ENCODE measurements at places on chromosomes 2 and 18.

- DNase-seq, result no peak
These were observed 102.3 kb downstream of the TGIF1 start for GRCh38 chr18:3552305-3552704.

- no peak for DNase-seq
These were observed 23.3 kb upstream of the EPAS1 start for GRCh38 chr2:46273919-46274318.

DNA sequence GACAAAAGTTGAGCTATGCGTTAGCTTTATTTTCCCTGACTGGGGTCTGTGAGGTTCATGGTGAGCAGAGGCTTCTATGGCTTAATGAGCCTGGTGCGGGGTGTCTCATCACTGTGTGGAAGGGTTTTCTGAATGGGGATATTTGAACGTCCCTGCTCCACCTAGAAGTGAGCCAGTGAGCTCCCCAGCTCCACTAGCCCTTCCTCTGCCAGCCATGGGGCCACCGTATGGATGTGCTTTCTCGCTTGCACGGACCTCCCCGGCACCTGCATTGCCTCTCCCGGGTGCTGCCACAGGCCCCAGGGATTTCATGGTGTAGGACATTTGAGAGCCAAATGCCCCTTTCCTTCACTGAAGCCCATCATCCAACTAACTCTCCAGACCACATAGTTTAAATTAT lies 37.8 kb downstream of the CYP26B1 start:
- no peak for DNase-seq

DNA sequence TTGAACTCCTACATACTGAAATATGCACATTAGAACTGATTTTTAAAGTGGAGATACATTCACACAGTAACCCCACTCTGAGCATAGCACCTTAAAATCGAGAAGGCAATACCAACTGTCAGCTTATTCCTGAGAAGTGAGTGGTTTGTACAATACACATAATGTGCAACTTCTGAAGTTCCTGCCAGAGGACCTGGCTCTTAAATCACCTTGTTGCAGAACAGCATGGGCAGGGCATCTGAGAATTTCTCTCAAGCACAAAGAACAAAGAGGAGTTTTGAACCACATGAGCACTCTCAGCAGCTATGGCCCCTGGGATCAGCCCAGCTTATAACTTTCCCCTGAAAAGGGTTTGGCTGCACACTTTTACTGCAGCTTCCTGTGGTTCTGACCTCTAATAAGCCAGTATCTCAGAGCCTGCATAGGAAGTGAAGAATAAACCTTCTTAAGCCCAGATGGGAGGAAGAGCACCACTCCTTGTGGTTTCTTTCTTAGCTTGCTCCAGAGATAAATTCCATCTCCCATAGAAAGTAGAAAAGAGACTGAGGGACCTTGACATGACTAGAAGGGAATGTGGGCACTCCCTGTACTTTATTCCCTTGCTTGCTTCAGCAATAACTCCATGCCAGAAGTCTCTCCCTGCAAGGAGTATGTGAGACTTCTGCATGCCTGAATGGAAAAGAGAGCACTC lies 862.3 kb downstream of the SUCLG1 start:
- DNase-seq, result no peak

DNA sequence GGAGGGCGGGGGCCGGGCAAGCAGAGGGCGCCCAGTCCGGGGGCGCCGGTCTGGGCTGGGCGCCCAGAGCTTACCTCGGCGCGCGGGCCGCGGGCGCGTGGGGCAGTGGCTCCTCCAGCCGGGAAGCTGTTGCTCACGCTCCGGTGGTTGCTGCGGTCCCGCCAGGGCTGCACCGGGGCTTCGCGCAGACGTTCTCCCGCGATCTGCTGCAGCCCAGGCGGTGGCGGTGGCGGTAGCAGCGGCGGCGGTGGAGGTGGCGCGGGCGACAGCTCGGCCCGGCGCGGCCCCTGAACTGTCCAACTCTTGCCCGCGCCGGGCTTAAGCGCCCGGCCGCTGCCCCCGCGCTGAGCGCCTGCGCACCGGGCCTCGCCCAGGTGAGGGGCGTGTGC lies 391 bp downstream of the ZNF385B start:
- no peak for DNase-seq

Measured in epithelial cell of prostate (primary cell).